ENCODE measurements at places on chromosomes 6 and 20. TPM values are rescaled to one million over a fixed set of nuclear protein-coding genes. Genes with fewer than 3 reads are reported as not detected.

- H3K36me3 ChIP-seq, result peaks cover 13% of the 10 kb centered on the region
- no peak overlapping the region for H3K4me3 ChIP-seq
- peak overlapping the region; percentile 60 for H3K27ac ChIP-seq
- peaks cover 42% of the 10 kb centered on the region for H3K4me1 ChIP-seq
Measured at GRCh38 chr20:3783068-3783489, 1.8 kb upstream of the SPEF1 start.

GRCh38 chr6:10014557-10014956 is 400.3 kb downstream of the TFAP2A start:
- no peaks in the 10 kb centered on the region for H3K36me3 ChIP-seq
- H3K4me1 ChIP-seq, result no peaks in the 10 kb centered on the region
- H3K27ac ChIP-seq, result no peak overlapping the region
- DNase-seq, result no peak

- H3K27ac ChIP-seq, result no peak overlapping the region
- no peaks in the 10 kb centered on the region for H3K4me1 ChIP-seq
- no peak for DNase-seq
- no peaks in the 10 kb centered on the region for H3K36me3 ChIP-seq
- H3K4me3 ChIP-seq, result no peak overlapping the region
Measured at GRCh38 chr20:24194143-24194542, 205.6 kb upstream of the GGTLC1 start.

GRCh38 chr6:26029857-26030653 is 57.2 kb upstream of the HFE start:
- no peak for DNase-seq
- H3K4me3 ChIP-seq, result peak overlapping the region; percentile 91
- peaks cover 59% of the 10 kb centered on the region for H3K4me1 ChIP-seq
- H3K36me3 ChIP-seq, result peaks cover 9% of the 10 kb centered on the region

DNA sequence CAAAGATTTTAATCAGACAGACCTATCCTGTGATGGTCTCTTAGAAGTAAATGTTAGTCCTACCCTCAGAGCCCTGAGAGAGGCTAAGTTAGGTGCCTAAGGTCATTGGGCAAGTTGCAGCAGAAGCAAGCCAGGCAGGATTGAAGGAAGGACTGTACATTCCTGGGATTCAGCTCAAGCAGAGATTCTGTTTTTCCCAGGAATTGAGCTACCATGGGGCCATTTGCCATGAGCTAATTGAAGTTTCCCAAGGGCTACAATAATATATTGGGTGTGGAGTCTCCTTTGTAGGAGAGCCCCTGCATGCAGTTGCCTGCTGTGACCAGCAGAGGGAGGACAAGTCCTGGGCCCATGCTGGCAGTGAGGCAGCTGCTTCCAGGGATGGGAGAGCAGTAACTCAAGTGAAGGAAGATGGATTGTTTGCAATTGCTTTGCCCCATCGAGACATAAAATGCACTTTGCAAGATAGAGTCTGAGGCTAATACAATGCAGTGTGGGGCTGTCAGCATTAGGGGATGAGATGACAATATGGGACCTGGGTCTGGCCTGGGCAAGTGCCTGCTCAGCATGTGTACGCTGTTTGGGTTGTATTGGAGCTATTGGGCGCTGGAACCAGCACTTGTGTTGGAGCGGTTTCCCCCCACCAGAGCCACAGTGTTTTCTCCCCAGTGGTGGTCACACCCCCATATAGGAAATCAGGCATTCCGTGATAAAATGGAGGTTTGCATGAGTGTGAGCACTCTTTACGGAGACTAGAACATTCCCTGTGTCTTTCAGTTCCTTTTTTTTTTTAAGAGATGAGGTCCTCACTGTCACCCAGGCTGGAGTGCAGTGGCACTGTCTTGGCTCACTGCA is 27.9 kb downstream of the DNMT3B start:
- H3K36me3 ChIP-seq, result no peaks in the 10 kb centered on the region
- DNase-seq, result peak; percentile 82
- H3K4me3 ChIP-seq, result no peak overlapping the region
- H3K4me1 ChIP-seq, result peaks cover 32% of the 10 kb centered on the region

- H3K4me1 ChIP-seq, result no peaks in the 10 kb centered on the region
- H3K36me3 ChIP-seq, result no peaks in the 10 kb centered on the region
Measured at GRCh38 chr6:3484192-3484591, 27.3 kb upstream of the SLC22A23 start.

GRCh38 chr20:757506-757905 is 10.8 kb downstream of the SLC52A3 start:
- peaks cover 16% of the 10 kb centered on the region for H3K4me1 ChIP-seq
- H3K36me3 ChIP-seq, result no peaks in the 10 kb centered on the region
- no peak overlapping the region for H3K27ac ChIP-seq
- peaks cover 2% of the 10 kb centered on the region for H3K27me3 ChIP-seq

GRCh38 chr6:158697811-158698210 is 48.0 kb downstream of the SYTL3 start:
- no peak overlapping the region for H3K4me3 ChIP-seq
- peak overlapping the region; percentile 22 for H3K27ac ChIP-seq
- H3K4me1 ChIP-seq, result peaks cover 26% of the 10 kb centered on the region

GRCh38 chr6:44572346-44572745 is 184.8 kb downstream of the CDC5L start:
- H3K36me3 ChIP-seq, result no peaks in the 10 kb centered on the region
- peaks cover 3% of the 10 kb centered on the region for H3K27me3 ChIP-seq
- DNase-seq, result no peak
- H3K4me3 ChIP-seq, result no peak overlapping the region

GRCh38 chr20:57342829-57343228 is 8.2 kb upstream of the RAE1 start:
- no peaks in the 10 kb centered on the region for H3K36me3 ChIP-seq
- no peak overlapping the region for H3K27ac ChIP-seq
- H3K27me3 ChIP-seq, result peaks cover 7% of the 10 kb centered on the region
- H3K4me1 ChIP-seq, result no peaks in the 10 kb centered on the region
- no peak overlapping the region for H3K4me3 ChIP-seq
- DNase-seq, result no peak

DNA sequence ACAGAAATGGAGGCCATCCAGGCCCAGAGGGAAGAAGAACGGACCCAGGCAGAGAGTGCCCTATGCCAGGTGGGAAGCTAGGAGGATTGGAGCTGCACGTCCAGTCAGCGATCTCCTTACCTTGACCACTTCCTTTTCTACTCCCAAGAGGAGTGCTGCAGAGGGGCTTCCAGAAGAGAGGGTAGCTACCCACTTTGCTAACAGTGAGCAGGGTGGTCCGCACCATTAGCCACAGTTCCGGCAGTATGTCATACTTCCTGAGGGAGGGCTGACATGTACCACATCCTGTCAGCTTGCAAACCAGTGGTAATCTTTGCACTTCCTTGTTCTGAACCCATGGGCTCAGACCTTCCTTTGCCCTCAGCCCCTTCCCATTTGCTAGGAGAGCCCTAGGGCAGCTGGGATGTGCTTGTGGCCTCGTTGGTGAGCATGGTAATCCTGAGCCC is 35.4 kb downstream of the CEP250 start:
- peaks cover 44% of the 10 kb centered on the region for H3K4me1 ChIP-seq
- peak overlapping the region; percentile 100 for H3K4me3 ChIP-seq
- no peaks in the 10 kb centered on the region for H3K27me3 ChIP-seq
- peaks cover 57% of the 10 kb centered on the region for H3K36me3 ChIP-seq

DNA sequence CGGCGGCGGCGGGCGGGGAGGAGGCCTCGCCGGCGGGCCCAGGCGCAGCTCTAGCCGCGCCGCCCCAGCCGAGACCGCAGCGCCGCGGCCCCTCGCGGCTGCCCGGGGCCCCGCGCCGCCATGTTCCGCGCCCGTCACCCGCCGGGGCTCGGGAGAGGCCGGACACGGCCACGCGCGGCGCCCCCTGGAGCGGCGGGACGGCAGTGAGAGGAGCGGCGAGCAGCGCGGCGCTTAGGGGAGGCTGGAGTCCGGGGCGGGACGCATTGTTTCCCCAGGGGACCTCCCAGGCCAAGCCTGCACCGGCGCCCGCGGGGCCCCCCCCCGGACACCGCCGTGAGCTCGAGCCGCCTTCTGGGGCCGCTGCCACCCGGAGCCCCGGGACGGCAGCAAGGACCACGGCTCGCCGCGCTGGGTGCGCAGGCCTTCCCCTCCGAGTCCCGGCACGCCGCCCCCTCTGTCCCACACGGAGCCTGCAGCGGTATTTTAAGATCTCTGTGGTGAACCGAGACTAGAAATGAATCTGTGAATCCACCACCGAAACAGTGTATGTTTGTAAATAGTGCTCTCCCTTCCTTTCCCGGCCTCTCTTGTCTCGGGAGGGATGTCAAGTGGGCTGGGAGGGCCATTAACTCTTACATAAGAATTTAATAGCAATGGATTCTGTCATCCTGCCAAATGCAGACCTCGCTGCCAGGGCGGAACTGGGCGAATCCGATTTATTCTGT is 424 bp upstream of the KIF13A start:
- peak overlapping the region; percentile 71 for H3K4me3 ChIP-seq
- H3K27me3 ChIP-seq, result peaks cover 71% of the 10 kb centered on the region
- H3K36me3 ChIP-seq, result no peaks in the 10 kb centered on the region
- peak; percentile 66 for DNase-seq
- H3K27ac ChIP-seq, result no peak overlapping the region

DNA sequence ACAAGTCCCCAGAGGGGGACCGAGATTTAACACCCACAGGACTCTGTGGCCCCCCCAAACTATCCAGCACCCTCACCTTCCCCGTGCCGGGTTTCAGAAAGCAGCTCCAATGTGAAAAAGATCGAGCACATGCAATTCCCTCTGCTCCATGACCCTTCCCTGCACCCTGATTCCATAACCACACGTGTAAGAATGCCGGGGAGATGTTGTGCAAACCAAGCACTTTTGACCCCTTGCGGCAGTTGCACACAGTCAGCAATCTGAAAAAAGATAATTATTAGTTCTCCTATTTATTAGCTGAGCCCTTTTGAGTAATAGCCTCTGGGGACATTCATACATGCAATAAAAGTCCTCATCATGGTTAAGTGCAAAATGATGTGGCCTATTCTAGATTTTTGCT is 13.0 kb downstream of the FOXQ1 start:
- H3K27ac ChIP-seq, result no peak overlapping the region
- no peak overlapping the region for H3K4me3 ChIP-seq
- peaks cover 22% of the 10 kb centered on the region for H3K27me3 ChIP-seq
- H3K36me3 ChIP-seq, result no peaks in the 10 kb centered on the region

DNA sequence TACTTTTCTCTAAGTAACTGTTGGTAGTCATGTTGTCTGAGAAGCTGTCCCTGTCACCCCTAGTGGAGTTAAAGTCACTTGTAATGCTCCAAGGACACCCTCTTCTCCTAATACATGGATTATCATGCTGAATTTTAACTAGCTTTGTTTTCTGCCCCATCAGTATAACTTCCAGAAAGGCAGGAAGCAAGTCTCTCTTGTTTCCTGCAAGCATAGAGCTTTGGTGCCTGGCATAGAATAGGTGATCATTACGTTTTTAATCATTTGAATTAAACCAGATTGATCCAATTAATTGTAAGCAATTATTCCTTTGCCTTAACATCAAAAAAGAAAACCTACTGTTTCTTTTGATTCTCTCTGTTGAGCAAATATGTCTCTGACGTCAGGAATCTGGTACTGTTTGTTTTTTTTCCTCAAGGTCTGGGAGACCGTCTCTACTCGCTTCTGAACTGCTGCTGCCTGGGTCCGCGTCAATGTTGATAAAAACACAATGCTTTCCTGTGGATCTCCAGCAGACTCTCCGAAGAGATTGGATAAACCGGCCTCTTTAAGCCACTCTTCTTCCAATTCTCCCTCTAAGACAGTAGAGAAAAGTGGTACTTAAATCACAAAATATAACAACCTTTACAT is 71.8 kb downstream of the ARHGAP18 start:
- H3K4me3 ChIP-seq, result no peak overlapping the region
- H3K36me3 ChIP-seq, result no peaks in the 10 kb centered on the region
- H3K27ac ChIP-seq, result no peak overlapping the region
- no peaks in the 10 kb centered on the region for H3K27me3 ChIP-seq
- no peaks in the 10 kb centered on the region for H3K4me1 ChIP-seq
- no peak for DNase-seq

DNA sequence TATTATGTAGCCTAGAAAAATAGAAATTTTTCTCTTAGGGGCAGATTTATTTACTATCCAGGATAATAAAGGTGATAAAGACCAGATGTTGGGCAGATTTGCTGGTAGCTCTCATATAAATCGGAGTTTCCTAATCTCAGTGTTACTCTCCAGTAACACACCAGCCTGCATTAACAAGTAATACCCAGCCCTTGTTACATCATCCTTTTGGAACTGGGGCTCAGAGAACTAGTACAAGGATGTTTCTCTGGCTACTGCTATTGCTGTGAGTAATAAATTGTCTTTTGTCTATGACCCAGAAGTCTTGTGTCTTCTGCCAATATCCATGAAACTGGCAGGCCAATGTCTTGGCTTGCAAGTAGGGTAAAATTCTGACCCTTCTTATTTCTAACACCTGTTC is 16.8 kb downstream of the TPD52L1 start:
- no peak overlapping the region for H3K4me3 ChIP-seq
- H3K36me3 ChIP-seq, result no peaks in the 10 kb centered on the region
- peaks cover 19% of the 10 kb centered on the region for H3K27me3 ChIP-seq

DNA sequence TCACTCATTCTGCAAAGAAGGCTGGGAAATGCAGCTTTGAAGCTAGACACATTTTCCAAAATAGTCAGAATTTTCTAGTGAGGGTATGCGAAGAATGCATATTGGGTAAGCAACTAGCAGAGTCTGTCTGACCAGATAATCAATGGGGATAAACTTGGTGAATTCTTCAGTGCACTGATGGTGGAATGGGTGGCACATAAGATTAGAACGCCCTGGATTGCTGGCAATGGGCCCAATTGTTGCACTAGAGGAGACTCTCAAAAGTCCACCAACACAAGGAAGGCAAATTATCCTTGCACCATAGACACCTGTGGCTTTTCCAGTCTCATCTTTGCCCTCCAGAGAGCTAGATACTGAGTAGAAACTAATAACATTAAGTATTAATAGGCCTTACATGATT is 167.6 kb downstream of the PTPRT start:
- no peak overlapping the region for H3K4me3 ChIP-seq
- H3K27me3 ChIP-seq, result peaks cover 2% of the 10 kb centered on the region
- H3K36me3 ChIP-seq, result no peaks in the 10 kb centered on the region
- no peaks in the 10 kb centered on the region for H3K4me1 ChIP-seq

EGFL8 gene
- total RNA-seq, result 13.3 TPM

TGM3 gene
- not detected for total RNA-seq

LAMA4 gene
- total RNA-seq, result not detected

UBR2 gene
- 24.5 TPM for total RNA-seq

TINAG gene
- not detected for total RNA-seq

KCNK16 gene
- not detected for total RNA-seq

TOX2 gene
- total RNA-seq, result 1.7 TPM

PDYN gene
- not detected for total RNA-seq

HLA-DQB1 gene
- total RNA-seq, result 6.9 TPM

TTLL9 gene
- not detected for total RNA-seq

AIF1 gene
- 253 TPM for total RNA-seq

POPDC3 gene
- total RNA-seq, result not detected

PLN gene
- total RNA-seq, result not detected

IP6K3 gene
- total RNA-seq, result not detected

MAPK13 gene
- total RNA-seq, result 60.4 TPM

Measured in activated CD8-positive, alpha-beta T cell treated with anti-CD3 and anti-CD28 coated beads for 36 hours (primary cell).